ENCODE measurements at places on chromosomes 7 and 10.
A peak's percentile ranks its signal among the peaks of the same experiment; 100 is the strongest.

DNA sequence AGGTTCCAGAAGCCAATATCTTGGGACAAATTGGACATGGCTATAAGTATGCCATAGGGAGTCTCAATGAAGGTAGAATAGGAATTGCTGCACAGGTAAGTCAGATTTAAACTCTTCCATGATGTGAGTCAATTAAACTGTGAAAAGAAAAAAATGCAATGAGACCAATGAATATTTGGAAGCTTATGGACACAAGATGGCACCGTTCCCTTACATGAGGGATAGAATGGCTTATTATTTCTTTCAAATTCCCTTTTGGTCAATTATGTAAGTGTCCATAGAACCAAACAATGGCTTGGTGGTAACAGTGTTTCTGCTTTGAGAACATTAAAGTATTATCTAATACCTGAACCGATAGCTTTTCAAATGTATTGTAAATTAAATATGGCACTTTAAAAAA is 35.6 kb downstream of the ACADSB start:
- DNase-seq = peak; percentile 5

DNA sequence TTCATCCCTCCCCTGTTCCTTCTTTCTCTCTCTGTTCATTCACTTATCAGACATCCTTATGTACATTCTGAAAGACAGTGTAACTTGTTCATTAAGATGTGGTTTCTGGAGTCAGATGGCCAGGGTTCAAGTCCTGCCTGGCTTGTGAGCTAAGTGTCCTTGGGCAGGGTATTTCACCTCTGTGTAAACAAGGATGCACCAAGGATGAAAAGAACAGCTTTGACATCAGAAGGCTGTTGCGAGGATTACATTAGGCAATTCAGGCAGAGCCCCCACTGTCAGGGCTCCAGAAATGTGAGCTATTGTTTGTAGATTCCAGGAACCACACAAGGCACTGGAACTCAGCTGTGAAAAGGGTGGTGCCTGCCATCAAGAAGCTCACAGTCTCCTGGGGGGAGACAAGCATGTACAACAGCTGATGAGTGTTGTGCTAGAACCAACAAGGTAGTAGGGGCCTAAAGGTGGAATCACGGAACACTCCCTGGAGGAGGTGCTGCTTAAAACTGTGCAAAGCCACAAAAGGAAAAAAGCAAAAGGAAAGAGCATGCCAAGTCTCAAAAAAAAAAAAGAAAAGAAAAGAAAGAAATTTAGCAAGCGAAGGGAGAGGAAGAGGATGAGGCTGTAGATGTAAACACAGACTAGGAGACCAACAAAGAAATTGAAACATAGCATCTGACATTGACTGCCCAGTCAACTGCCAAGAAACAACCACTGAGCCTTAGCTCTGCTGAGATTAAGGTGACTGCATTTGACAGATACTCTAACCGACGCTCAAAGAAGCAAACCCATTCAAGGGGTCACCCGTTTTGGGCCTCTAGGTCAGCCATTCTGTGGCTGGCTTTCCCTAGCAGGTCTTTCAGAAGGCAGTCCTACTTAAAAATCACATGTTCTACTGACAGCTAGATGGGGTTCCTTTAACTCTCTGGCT is 12.5 kb downstream of the PDLIM1 start:
- DNase-seq = no peak

DNA sequence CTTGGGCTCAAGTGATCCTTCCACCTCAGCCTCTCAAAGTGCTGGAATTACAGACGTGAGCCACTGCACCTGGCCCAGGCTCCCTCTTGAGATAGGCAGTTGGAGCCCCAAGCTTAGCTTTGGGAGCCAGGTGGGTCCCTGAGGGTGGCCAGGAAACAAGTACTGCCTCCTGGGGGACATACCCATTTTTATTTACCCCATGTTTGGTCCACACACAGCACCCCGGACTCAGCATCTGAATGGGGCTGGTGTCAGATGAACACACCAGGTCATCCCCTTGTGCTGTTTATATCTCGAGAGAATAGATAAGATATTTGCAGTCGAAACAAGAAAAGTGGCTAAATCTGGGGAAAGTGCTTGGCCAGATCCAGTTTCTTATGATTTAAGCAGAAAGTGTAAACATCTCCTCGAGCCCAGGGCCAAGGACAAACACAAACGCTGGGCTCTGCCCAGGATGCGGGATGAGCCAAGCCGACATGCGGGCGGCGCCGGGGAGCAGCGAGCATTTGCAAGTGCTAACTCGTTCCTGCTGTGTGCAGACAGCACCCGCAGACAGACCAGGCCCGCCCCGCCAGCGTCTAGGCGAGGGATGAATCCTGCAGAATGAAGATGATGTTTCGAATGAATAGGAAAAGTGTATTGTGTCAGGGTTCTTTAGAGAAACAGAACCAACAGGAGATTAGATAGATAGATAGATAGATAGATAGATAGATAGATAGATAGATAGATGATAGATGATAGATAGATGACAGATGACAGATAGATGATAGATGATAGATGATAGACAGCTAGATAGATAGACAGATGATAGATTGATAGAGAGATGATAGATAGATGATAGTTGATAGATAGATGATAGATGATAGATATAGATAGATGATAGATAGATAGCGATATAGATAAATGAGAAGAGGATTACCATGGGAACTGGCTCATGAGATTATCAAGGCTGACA is 44.4 kb upstream of the OCM2 start:
- no peak for DNase-seq

DNA sequence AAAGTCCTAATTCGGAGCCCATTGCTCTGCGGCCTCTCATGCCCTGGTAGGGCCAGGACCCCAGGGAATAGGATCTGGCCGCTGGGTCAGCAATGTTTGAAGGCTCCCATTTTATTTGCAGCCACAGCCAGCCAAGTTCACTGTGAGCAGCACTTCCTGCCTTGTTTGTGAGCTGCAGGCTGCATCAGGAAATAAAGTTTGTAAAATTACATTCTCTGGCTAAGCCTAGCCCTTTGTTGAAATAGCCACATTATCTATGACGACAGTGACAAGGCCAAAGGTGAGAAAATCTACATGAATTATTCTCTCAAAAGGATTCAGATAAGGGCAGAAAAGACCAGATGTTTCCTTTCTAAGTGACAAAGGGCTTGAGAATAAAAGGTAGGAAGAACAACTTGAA is 23.7 kb upstream of the ITGB1 start:
- no peak for DNase-seq

DNA sequence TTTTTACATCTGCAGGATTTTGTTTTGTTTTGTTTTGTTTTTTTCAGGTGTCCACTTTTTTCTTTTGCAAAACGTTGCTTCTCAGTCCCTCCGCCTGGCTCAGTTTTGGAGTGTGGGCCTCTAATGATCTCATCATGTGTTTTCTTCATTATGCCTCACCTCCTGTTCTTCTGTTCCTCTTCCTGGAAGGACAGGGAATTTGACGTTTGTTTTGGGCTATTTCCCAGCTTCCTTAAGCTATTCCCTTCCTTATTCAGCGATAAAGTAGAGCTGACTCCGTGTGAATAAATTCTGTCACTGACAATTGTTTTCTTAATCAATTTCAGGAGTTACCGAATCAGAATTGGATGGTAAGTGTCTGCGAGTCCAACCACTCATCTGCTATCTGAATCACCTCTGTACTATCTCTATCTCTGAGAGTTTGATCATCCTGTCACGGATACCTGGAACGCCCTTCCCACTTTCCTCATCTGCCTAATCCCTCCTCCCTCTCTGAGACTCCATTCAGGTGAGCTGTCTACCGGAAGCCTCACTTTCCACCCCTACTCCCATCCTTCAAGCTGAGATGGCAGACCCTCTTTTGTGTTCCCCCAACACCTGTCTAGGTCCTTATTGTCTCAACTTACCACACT is 218.4 kb downstream of the GATA3 start:
- DNase-seq = no peak

- no peak for DNase-seq
Observed at GRCh38 chr10:90125456-90126255, 424.3 kb downstream of the KIF20B start.

GRCh38 chr7:130216750-130217149 is 9.1 kb downstream of the SSMEM1 start:
- no peak for DNase-seq

DNA sequence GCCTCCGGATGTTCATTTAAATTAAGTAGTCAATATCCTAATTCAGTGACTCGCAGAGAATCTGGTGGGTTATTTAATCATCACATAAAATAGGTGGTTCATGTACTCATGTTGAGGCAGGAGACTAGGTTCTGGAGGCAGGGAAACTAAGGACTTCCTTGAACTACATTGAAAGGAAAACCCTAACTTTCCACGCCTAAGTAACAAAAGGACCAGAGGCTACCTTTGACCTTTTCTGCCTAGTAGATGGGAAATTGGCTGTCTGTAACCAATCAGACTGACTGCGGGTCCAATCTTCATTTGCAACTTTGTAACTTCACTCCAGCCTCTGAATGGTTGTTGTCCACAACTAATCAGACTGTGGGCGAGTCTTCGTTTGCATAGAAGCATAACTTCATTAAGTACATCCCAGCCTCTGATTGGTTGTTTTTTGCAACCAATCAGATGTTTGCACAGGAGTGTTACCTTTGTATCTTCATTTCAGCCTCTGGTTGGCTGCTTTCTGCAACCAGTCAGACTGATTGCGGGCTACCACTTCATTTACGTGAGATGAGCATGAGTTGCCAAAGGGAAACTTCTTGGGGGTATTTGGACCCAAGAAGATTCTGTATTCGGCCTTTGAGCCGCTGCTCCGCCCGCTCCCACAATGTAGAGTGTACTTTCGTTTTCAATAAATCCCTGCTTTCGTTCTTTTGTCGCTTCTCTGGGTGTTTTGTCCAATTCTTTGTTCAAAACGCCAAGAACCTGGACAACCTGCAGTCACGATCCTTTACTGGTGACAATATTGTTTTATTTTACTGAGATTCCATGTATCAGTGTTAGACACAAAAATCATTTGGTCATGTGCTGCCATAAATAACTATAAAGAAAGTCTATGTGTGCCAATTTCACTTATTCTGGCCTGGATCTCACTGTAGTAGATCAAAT is 1.7 kb upstream of the ST7 start:
- no peak for DNase-seq

DNA sequence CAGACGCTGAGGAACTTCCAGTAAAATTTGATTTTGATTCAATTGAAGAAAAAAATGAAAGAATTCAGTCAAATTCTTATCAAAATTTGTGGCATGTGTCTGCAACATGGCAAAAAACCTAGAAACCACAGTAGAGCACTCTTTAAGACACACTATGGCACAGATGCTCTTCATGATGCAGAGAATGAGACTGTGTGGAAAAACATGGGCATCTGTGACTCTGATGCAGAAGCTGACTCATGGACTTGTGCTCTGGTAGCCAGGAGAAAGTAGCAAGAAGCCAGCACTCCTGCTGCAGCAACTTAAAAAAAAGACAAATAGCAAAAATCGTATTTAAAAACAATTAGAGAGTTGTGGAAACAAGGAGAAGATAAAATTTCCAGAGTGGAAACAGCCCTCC is 8.9 kb upstream of the KCNK18 start:
- DNase-seq = no peak

- DNase-seq = no peak
Observed at GRCh38 chr10:114856544-114857287, 35.1 kb downstream of the FHIP2A start.

- peak; percentile 81 for DNase-seq
Observed at GRCh38 chr7:87147500-87147899, 4.8 kb upstream of the DMTF1 start.

GRCh38 chr10:116371737-116372136 is 47.5 kb downstream of the CCDC172 start:
- no peak for DNase-seq

DNA sequence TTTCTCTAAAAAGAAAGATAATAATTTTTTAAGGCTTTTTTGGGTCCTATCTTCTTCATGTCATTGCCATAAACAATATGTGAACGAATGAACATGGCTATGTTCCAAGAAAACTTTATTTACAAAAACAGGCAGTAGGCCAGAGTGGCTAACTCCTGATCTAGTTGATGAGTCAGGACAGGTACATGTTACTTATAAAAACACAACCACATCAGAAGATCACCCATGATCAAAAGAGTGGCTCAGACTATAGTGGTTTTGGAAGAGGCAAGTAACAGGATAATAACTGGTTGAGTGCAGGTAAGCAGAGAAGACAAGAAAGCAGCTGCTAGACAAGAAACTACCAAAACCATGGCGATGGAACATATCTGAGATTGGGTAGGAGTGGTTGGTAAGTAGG is 468.7 kb downstream of the KCNMA1 start:
- DNase-seq = no peak

GRCh38 chr10:43386549-43386948 is 15.1 kb downstream of the FXYD4 start:
- no peak for DNase-seq

GRCh38 chr7:146510088-146510680 is 393.6 kb downstream of the CNTNAP2 start:
- no peak for DNase-seq

DNA sequence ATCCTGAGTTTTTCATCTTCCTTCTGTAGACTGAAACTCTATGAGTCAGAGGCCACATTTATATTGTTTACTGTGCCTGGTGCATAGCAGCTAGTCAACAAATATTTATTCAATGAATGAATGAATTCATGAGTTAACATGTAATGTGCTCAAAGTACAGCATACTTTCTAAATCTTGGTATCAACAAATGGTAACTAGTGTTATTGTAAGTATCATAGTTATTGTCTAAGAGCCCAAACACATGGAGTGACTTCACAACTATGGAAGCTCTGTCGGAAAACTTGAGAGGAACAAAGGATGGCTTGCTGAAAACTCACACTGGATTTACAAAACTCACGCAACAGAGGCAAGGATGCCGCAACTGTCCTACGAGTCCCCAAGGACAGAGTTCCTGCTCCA is 35.9 kb downstream of the DENND2A start:
- no peak for DNase-seq

- DNase-seq = no peak
Observed at GRCh38 chr7:152035817-152036216, 10.3 kb downstream of the GALNT11 start.

GRCh38 chr7:122299624-122300210 is 4.8 kb downstream of the FEZF1 start:
- DNase-seq = no peak

DNA sequence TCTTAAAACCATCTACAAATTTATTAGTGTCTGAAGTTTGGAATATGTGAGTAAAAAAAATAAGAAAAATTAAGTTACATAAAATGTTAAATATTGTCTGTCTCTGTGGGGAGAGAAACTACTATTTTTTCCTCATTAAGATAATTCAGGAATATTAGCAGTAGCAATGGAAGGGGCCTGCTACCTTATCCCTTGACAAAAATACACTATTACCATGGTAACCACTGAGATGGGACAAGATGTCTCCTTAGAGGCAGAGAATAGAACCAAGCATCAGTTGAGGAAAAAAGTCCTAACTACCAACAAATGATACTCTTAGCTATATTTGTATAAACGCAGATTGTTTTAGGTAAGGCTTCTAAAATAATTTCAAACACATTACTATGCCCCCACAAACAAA is 150.7 kb upstream of the LSM8 start:
- DNase-seq = no peak

GRCh38 chr10:96272316-96273280 is 1.2 kb upstream of the BLNK start:
- no peak for DNase-seq

DNA sequence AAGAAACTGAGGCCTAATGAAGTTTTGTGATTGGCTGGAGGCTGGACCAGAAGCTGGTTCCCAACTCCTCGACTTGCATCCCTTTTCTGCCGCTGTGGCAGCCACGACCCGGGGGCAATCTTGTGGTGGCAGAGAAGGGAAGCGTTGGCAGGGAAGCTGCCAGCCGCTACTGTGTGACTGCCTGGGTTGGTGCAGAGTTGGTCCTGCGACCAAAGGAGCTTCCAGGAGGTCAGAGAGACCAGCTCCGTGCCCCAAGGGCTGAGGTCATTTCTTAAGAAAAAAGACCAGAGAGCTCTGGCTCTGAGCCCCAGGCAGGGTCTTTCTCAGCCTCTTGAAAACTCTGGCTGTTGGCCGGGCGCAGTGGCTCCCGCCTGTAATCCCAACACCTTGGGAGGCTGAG is 47.2 kb downstream of the PRF1 start:
- no peak for DNase-seq
